Stimulated activated CD4-positive, alpha-beta T cell treated with anti-CD3 and anti-CD28 coated beads, TNF-alpha, amount 100 ng/mL, for 48 hours (primary cell): ENCODE measurements at places on chromosomes 2 and 18.
A peak's percentile ranks its signal among the peaks of the same experiment; 100 is the strongest.

DNA sequence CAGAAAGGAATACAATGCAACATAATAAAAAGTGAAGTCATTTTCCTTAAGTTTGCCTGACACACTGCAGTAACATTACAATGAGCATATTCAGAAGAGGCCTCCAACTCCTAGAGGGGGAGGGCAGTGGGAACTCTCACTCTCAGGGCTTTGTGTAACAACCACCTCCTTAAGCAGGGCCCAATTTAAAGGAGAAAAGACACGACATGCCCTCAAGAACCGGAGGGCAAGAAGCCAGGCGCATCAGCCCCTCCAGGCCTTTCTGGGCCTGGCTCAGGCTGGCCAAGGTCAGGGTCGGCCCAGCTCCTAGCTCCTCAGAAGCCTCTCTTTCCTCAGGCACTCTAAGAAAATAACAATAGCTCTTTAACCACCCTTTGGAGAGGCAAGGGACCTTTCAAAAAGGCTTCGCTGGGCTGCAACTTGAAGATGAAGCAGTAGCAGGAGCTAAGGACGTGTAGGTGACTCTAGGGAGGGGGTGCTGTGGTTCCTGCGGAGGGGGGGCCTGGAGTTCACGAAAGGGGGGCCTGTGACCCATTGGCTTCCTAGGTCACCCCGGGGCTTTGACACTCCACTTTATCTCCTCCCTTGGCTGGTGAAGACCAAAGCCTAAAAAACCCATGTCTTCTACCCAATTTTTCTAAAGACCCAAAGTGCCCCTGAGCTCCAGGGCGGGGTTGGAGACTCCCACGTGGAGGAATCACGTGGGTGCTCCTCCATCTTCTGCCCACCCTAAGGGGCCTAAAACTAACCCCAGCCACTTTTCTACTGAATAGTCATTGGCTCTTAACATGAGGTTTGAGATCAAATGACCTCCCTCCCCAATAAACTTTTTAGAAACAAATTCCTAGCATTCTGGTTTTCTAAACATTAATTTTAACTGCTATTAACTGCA lies 13.3 kb downstream of the SERTAD2 start:
- DNase-seq: no peak

DNA sequence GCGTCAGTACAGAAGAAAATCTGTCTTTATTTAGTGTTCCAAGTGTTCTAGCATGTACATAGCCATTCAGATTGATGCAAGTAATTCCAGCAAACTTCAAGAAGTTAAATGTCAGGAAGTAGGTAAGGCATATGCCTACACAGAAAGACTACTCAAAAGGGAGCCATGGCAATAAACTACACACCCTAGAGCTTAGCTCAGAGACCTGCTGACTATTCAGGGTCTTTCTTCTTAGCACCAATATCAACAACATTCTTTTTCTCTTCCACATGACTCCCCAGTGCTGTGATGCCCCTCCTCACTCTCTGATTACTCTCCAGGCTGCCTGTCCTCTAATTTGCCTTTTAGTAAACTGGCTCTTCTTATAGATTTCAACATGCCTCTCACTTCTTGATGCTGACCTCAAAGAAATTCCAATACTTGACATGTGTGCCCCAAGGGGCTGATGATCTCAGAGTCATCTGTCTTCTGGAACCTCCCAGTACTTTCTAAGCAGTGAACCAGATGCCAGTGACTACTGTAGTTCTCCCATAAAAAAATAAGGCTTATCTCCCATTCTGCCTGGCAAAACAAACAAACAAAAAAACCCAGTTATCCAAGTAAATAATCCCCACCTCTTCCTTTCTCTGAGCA lies 909.2 kb upstream of the FANCL start:
- DNase-seq: no peak

DNA sequence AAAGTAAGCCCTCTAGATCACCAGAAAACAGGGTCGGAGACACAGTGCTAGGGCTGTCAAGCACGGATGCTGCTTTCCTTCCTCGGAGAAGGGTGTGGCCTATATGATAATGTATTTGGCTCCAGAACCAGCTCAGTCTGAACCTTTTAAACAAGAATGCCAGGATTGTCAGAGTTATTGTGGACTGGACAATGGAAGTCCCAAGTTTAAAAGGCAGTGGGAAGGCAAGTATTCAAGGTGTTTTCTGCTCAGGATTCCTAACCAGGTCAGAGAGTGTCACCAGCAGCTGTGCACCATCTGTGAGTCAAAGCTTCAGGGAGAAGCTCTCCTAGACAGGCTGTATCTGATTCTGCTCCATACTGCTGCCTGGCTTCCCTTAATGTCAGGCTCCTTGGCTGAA lies 94.8 kb downstream of the SPOPL start:
- no peak for DNase-seq

DNA sequence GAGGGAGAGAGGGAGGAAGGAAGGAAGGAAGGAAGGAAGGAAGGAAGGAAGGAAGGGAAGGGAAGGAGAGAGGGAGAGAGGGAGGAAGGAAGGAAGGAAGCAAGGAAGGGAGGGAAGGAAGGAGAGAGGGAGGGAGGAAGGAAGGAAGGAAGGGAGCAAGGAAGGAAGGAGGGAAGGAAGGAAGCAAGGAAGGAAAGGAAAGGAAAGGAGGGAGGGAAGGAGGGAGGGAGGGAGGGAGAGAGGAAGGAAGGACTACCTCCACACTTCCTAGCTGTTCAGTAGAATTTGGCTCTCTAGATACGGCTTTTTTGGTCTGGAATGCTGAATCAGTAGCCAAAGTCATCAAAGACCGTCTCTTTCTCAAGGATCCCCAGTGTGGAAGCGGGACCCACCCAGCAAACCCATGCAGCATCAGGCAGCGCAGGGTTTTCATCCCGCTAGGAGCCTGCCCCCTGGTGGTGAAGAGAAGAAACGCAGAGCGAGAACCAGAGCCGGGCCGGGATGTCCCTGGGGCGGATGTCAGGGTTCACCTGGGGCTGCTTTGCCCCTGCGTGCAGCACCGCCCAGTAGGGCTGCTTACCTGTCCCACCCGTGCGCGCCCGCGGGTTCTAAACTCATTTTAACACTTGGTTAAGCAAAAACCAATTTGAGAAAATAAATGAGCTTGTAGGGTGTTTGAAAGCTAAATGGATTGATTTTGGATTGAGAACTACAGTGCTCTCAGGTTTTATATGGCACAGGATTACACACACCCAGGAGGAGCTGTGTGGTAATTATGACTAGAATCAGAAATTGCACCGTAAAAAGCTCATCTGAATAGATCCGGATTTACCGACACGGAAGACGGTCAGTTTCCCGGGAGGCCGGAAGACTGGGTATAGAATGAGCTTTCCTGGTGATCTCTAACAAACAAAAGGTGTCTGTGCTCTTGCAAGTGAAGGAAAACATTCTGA lies 48.1 kb upstream of the ARL4C start:
- peak; percentile 49 for DNase-seq

DNA sequence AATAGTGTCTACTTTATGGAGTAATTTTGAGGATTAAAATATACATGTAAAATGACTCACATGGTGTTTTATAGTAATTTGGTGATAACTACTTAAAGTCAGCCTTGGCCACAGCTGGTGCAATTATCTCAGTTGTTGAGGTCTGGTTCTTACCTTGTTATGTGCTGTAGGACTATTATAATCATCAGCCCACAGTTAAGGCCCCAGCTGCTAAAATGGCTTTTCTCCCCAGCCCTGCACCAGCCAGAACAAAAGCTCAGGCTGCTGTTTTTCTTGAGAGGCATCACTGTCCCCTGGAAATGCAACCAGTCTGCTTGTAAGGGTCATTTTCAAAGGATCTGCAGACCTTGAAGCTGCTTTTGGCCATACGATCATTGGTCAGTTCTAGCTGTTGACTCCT lies 283.3 kb upstream of the THUMPD2 start:
- DNase-seq: no peak
